CD4-positive, CD25-positive, alpha-beta regulatory T cell (primary cell): ENCODE measurements at places on chromosomes 5 and 9. TPM values are rescaled to one million over a fixed set of nuclear protein-coding genes. Genes with fewer than 3 reads are reported as not detected.

PCDHGC5 gene
- not detected for polyA plus RNA-seq

TAF11L10 gene
- polyA plus RNA-seq = not detected

MZB1 gene
- polyA plus RNA-seq = 1.6 TPM

FBN2 gene
- polyA plus RNA-seq = not detected

MCCC2 gene
- 45.8 TPM for polyA plus RNA-seq

SLCO4C1 gene
- not detected for polyA plus RNA-seq

DNAI1 gene
- not detected for polyA plus RNA-seq

FBP2 gene
- not detected for polyA plus RNA-seq

FABP6 gene
- not detected for polyA plus RNA-seq

CRB2 gene
- polyA plus RNA-seq = not detected

IGIP gene
- polyA plus RNA-seq = not detected

MAP1B gene
- 0.13 TPM for polyA plus RNA-seq

TPD52L3 gene
- not detected for polyA plus RNA-seq

RNF180 gene
- polyA plus RNA-seq = not detected

TTC39B gene
- polyA plus RNA-seq = 4.0 TPM

PCDHB11 gene
- not detected for polyA plus RNA-seq

ELAVL2 gene
- polyA plus RNA-seq = not detected

HACD4 gene
- polyA plus RNA-seq = 8.9 TPM

LCN2 gene
- polyA plus RNA-seq = not detected

TAF11L14 gene
- polyA plus RNA-seq = not detected

BTNL8 gene
- not detected for polyA plus RNA-seq

CMYA5 gene
- polyA plus RNA-seq = not detected

TIFAB gene
- not detected for polyA plus RNA-seq

ACO1 gene
- polyA plus RNA-seq = 5.3 TPM

IL9 gene
- not detected for polyA plus RNA-seq

SPATA31E1 gene
- not detected for polyA plus RNA-seq

DMRTA1 gene
- not detected for polyA plus RNA-seq

OR1L8 gene
- 0.50 TPM for polyA plus RNA-seq

RAI14 gene
- polyA plus RNA-seq = not detected

CARD6 gene
- 3.7 TPM for polyA plus RNA-seq

CDC20B gene
- polyA plus RNA-seq = not detected
